ENCODE measurements at places on chromosomes 2 and 18.

DNA sequence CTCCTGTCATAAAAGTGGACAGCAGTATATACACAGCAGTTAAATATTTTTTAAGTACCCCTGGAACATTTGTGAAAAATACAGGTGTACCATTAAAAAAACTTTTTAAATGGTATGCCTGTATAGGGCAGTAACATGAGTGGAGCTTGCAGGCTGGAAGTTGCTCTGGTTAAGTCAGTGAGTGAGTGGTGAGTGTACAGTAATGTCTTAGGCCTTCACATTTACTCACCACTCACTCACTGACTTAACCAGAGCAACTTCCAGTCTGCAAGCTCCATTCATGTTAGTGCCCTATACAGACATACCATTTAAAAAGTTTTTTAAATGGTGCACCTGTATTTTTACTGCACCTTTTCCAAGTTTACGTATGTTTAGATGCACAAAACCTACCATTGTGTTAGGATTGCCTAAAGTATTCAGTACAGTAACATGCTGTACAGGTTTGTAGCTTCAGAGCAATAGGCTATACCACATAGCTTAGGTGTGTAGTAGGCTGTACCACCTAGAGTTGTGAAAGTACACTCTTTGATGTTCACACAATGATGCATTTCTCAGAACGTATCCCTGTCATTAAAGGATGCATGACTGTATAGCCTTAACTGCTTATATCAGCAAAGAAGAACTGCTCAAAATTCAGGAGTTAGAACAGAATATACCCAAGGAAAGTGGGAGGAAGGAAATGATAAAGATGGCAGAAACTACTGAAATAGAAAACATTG is 112.6 kb downstream of the EHBP1 start:
- DNase-seq: no peak

DNA sequence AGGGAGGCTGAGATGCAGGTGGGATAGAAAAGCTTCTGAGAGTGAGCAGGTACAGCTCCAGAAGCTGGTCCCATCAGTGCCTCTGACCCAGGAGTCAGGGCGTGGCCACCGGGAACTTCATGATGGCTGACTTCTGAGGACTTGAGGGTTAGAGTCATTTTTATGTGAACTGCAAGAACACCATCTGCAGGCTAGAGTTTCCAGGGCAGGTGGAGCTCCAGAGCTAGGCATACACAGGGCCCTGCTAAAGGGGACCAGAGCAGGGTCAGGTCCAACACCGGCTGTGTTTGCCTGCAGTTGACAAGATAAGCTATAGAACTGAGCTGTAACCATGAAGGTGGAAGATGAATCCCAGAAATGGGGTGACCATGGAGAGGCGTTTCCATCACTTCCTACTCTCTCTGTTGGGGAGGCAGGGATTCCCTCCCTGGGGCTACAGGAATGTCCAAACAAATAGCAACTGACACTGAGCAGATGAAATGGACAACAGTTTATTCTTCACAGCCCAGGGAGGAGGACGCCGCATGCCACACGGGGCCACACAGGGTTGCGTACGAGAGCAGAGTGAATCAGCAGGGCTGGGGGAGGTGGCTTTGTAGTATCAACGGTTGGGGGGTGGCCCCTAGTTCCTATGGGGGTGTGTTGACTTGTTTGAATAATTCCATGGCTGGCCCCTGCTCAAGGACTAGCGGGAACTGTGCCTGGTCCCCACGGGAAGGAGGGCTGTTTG is 77.6 kb upstream of the ZNF516 start:
- no peak for DNase-seq

DNA sequence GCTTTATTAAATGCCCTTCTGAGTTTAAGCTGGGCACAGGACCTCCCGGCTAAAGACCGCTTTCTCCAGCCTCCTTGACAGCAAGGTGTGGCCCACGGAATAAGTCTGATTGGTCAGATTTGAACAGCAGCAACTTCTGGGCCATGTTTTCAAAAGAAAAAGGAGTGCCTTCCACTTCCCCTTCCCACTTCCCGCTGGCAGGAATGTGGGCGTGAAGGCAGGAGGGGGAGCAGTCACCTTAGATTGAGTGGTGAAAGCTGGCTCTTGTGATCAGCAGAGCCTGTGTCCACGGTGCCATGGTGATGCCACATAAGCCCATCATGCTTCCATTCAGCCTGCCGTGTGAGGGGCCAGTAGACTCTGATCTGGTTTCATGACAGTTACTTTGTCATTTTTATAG is 136.6 kb upstream of the GLI2 start:
- DNase-seq: no peak

DNA sequence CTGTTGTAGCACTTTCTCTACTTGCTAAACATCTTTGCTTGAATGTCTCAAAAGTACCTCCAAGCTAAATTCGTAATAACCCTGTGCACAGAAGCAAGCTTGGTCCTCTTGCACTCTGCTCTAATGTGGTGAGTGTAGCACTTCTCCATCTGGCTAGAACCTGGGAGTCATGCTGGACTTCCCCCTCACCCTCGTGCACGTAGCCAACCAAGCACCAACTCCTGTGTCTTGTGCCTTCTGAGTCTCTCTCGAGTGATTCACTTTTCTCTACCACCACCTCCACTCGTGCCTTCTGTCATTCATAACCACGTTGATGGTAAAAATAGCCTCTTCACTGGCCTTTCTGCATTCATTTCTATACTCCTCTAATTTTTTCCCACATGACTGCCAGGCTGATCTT is 91.9 kb upstream of the KCNE4 start:
- DNase-seq: no peak

DNA sequence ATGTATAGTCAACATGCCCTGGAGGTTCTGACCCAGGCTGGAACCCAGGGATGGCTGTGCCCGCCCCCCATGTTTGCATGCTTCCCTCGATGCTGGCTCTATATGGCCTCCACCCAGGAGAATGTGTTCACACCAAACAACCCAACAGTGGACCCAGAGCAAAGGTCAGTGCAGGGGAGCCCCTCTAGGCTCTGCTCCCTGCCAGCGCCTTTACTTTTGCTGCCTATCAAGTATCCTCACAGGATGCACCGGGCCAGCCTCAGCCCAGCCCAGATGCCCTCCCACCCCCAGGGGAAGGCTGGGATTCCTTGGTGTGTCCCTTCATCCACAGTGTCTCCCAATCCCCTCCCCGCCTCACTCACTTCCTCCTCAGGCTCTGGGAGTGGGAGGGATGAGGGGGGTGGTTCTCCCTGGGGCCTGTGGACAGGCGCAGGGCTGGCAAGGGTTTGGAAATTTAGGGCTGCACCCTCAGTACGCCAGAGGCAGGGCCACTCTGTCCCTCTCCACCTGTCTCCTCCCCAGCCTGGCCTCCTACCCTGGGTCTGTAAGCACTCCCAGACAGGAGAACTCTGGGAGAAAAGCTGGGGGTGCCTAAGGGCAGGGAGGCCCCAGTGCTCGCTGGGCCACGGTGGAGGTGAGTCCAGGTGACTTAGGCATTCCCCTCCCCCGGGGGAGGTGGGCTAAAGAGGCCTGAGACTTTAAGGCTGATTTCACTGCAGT is 2.3 kb downstream of the ATP6V1B1 start:
- DNase-seq: no peak

DNA sequence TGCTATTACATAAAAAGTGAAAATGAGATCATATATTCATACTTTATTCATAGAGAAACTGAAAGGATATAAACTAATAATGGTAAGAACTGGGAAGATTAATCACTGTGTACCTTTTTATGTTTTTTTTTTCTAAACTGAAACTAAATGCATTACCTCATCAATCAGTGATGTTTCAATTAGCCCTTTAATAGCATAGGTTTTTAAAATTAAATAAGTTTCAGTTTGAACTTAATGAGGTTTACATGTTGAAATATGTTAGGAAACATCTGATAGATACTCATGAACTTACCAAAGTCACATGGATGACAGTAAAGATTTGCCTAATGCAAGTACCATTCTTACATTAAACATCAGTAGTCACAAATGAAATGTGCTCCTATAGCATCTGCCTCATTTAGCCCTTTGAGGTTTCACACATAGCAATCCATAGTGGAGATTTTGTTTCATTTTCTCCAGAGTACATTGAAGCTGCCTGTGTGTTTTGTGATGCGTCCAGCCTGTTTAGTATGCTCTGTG is 8.9 kb downstream of the MAPRE2 start:
- no peak for DNase-seq

DNA sequence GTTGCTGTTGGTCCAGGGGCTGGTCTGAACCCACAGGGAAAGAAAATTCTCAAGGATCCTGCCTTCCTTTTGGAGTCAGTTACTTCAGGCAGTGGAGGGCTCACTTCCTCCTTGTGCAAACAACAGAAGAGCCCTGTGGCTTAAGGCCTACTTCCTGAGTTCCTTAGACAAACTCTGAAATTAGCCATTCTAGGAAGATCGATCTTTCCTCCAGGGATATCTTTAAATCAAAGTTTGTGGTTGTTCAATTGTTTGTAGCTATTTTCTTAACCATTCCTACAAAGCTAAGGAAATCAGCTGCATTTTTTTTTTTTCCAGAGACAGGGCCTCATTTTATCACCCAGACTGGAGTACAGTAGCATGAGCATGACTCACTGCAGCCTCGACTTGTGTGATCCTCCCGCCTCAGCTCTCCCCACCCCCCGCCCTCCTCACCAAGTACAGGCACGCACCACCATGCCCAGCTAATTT is 156.0 kb downstream of the TANC1 start:
- DNase-seq: peak; percentile 84

DNA sequence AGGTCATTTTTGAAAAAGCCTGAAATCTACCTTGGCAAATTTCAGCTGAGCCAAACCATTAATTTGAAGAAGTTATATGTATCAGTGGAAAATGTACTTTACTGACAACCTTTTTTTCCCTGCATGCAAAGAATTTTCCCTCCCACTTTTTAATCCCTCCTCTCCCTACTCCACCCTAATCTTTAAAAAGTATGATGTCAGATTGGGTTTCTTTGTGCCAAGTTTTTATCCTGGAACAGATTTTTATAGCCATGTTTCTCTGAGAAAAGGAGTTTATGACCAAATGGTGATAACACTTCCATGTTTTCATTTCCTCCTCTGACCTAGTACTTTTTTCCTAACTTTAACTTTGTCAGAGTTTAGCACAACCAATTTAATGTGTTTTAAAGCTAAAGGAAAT is 250.3 kb upstream of the FOSL2 start:
- no peak for DNase-seq

- no peak for DNase-seq
These were observed 46.6 kb upstream of the TPO start for GRCh38 chr2:1366546-1367134.

DNA sequence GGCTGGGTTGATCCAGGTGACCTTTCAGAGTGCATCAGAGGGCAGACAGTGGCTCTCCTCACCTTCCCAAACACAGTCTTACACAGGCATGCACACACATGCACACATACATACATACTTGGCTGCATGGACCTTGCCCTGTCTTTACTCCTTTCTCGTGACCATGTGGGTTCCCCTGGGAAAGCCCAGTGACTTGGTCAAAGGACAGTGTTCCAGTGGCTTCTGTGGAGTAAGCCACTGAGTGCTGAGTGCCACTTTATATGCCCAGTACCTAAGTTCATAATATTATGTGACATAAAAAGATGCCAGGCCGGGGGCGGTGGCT is 249.4 kb downstream of the MYCN start:
- no peak for DNase-seq

DNA sequence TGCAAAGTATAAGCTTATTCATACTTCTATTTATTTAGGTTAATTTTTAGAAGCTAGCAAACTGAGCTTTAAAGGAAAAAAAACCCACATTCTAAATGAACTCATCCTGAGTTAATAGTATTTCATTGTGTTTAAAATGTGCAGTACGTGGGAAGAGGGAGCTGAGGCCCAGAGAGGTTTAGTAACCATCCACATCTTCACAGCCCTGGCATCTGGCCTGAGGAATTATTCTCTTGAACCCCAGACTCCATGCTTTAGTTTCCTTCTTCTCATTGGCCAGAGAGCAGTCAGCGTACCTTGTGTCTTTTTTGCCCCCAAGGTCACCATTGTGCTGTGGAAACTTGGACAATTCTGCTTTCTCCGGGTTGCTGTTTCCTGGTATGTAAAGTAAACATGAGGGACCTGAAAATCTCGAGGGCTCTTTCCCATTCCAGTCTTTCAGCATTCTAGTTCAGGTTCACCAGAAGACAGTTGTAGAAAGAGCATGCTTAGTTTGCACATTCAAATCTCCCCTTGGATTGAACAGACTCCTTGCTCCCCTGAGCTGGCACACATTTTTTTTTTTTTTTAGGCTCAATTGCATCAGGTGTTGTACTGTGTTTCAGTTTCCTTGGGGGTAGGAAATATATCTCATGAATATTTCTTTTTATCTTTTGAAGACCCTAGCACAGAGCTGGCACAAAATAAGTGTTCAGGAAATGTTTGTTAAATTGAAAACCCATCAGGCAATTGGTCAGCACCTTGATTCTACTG is 81.4 kb downstream of the MYCN start:
- no peak for DNase-seq

GRCh38 chr18:10784596-10785202 is 258.9 kb downstream of the NAPG start:
- DNase-seq: no peak

DNA sequence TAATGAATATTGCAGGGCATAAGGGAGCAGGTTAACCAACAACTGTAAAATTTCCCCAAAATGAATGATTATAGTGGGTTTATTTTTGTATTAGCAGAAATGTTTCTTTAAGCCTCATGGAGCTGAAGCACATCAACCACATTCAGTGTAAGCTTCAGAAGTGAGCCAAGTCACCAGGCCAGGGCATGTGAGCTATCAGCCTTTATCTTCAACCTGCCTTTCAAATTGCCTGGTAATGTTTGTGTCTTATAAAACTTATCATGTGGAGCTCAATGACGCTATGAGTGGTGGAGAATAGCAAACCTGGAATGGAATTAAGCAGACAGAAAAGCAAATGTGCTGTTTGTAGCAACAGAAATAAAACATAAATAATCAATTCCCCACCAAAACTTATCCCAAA is 1068.4 kb downstream of the LRP1B start:
- no peak for DNase-seq

DNA sequence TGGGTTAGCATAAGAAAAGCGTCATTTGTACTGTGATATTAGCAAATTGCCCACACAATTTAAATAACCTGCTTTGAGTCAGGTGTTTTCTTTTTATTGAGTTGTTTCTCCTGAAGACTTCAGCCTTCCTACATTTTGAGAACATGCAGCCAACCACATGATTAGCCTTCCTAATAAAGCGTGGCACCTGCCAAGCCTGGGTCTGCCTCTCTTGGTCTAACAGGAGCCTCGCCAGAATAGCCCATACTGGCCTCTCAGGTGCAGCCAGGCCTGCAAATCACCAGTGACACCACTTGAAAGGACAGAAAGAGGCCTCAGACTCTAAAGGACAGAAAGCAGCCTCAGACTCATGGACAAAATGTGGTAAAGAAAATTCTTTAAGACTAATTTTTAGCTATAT is 653.8 kb downstream of the BCL11A start:
- DNase-seq: no peak

- no peak for DNase-seq
These were observed 304.8 kb downstream of the GBX2 start for GRCh38 chr2:235863414-235863813.

- peak; percentile 73 for DNase-seq
These were observed 18.1 kb downstream of the EPAS1 start for GRCh38 chr2:46315103-46315890.

GRCh38 chr2:227506456-227506855 is 34.5 kb downstream of the AGFG1 start:
- no peak for DNase-seq

- DNase-seq: no peak
These were observed 67.4 kb upstream of the ACVR2A start for GRCh38 chr2:147777394-147777793.

- no peak for DNase-seq
These were observed 398.2 kb upstream of the CDH2 start for GRCh38 chr18:28575123-28575522.

GRCh38 chr2:136010126-136010525 is 24.7 kb upstream of the DARS1 start:
- DNase-seq: no peak

GRCh38 chr2:149077861-149078260 is 39.4 kb downstream of the LYPD6B start:
- no peak for DNase-seq
